Activated CD4-positive, alpha-beta T cell treated with anti-CD3 and anti-CD28 coated beads for 48 hours (primary cell): ENCODE measurements at places on chromosomes 5 and 9.

DNA sequence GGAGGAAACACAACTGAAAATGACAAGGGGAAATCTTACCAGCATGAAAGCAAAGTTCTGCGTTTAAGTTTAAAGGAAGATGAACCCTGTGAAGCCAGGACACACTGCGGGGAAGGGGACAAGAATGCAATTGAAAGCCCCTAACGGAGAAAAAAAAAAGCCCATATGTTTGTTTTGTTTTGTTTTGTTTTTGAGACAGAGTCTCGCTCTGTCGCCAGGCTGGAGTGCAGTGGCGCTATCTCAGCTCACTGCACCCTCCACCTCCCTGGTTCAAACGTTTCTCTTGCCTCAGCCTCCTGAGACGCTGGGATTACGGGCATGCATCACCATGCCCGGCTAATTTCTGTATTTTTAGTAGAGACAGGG, 2.9 kb downstream of the STK10 start:
- no peak for DNase-seq

DNA sequence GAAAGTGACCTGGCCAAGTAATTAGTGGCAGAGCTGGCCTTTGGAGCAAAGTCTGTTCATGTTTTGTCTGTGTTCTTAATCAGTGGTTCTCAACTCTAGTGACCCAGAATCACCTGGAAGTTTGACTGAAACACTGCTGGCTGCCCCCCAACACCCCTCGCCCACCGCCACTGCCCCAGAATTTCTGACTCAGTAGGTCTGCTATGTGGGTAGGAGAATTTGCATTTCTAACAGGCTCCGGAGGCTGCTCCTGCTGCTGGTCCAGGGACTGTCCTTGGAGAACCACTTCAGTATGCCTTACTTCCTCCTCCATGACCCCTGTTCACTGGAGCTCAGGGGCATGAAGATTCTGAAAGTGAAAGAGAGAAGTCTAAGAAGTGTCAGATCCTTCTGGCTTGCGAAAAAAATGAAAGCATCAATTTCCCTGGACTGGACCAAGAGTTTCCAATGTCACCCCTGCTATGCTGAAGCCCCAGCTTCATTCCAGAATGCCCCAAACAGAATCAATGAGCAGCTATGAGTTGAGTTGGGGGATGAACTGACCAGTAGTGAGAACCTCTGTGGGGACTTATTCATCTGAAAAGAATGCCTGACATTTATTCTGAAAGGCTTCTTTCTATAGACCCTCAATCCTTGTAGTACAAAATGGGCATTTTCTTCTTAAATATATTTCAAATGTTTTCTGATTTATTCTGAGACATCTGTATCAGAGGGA, 20.8 kb upstream of the COL15A1 start:
- DNase-seq: no peak

- DNase-seq: peak; percentile 42
Measured at GRCh38 chr5:102561894-102562760, 63.3 kb upstream of the SLCO6A1 start.

- DNase-seq: no peak
Measured at GRCh38 chr9:72041775-72042194, 18.6 kb downstream of the C9orf57 start.

- no peak for DNase-seq
Measured at GRCh38 chr9:137428311-137428630, 5.1 kb downstream of the NOXA1 start.

DNA sequence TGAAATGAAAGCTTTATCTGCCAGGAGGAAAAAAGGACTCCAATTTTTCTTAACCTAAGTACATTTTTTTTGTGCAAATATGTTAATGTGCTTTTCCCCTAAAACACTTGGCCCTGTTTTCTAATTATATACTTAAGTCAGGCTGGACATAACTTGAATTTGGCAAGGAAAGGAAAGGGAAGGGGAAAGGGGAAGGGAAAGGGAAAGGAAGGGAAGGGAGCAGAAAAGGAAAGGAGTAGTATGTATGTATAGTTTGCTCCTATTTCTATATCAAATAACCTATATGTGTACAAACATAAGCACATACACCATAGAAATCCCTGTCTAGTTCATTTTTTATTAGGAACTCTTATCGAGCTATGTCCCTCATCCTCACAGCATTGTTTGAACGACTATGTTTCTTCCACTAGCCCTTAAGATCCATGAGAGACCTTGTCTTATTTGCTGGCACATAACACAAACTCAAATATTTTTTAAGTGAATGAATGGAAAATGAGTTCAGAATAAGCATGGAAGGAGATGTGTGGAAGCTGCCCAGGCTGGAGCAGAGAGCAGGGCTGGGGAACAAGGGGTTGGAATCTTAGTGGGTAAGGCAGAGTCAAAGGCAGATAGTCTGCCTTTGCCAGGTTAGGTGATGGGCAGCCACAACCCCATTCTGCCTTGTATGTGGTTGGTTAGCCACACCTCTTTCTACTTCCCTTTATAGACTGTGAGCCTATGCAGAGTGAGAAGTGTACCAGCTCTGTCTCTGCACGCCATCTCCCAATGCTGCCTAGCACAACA, 70.0 kb downstream of the KLHL3 start:
- DNase-seq: peak; percentile 49
